ENCODE measurements at places on chromosomes 1 and 21.

GRCh38 chr1:203554071-203554470 is 60.1 kb downstream of the OPTC start:
- DNase-seq, result no peak

GRCh38 chr1:4784761-4785160 is 130.4 kb downstream of the AJAP1 start:
- no peak for DNase-seq

- no peak for DNase-seq
Observed at GRCh38 chr1:229856009-229856650, 210.9 kb upstream of the GALNT2 start.

GRCh38 chr1:90357995-90358394 is 359.1 kb downstream of the BARHL2 start:
- DNase-seq, result no peak

- no peak for DNase-seq
Observed at GRCh38 chr21:45347712-45348499, 57.1 kb upstream of the COL18A1 start.

DNA sequence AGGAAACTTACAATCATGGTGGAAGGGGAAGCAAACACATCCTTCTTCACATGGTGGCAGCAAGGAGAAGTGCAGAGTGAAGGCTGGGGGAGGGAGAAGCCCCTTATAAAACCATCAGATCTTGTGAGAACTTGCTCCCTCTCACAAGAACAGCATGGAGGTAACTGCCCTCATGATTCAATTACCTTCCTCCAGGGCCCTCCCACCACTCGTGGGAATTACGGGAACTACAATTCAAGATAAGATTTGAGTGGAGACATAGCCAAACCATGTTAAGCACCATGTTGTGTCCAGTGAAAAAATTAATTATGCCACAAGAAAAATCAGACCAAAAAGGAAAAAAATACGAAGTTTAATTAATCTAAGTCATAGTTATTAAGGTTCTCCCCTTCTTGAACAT is 109.5 kb downstream of the CLDN17 start:
- DNase-seq, result no peak

- no peak for DNase-seq
Observed at GRCh38 chr1:188314557-188315137, 1485.9 kb downstream of the PLA2G4A start.

DNA sequence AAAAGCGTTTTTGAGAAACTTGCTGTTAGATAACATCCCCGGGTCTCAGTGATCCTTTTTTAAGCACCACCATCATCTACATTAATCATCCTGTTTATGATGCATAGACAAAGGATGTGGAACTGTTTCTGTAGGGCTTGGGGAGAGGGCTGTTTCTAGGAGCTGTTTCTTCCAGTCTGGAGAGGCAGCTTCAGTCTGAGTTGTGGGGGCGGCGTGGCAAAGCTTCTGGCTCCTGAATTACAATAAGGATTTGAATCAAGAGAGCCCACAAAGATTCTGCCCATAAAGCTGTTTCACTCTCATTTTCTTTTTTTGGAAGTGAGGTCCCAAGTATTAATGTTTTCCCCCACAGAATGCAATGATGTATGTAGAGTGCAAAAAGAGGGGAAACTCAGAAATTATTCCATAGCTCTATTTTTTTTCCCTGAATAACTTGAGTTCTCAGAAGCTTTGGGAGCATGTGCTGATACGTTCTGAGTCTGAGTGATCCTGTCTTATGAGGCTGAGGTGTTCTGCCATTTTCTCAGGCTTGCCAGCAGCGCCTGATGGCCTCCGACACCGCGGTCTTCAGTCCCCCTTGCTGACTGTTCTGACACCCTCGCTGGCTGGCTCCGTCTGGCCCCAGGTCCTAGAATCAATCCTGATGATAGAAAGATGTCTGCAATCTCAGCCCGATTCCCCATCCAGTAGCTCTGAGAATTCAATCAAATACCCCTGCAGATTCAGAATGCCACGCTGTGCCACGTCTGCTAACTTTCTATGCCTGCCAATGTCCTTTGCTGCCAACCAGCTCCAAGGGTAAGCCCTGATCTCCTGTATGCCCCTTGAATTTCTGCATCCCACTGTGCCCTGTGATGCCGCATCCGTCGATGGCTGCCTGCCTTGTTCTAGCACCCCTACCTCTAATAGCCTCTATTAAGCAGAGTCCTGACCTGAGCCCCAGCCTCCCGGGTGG is 92.4 kb upstream of the AKT3 start:
- no peak for DNase-seq

DNA sequence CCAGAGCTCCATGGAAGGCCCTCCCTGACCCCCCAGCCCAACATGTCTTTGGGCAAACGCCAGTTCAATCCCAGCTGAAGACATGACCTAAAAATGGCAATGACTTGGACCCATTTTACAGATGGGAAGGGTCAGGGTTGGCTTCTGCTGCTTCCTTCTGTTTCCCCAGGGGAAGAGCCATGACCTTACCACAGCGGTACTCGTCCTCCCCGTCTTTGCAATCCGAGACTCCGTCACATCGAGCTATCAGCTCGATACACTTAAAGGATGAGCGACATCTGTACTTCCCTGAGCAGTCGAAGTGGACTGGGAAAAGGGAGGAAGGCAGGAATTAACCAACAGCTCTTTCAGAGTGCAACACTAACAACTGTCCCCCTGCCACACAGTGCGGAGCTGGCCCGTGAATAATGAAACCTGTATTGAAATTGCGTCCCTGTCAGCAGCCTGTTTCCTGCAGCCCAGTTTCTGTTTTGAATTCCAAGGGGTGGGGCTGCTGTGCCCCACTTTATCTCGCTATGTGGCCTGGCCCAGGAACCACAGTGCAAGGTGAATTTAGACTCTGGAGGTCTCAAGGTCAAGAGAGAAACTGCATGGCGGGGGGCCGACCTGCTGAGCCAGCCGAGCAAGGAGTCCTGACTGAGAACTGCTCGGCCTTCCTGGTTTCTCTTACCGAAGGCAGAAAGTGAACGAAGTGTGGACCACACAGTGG is 7.0 kb downstream of the TMPRSS3 start:
- no peak for DNase-seq

DNA sequence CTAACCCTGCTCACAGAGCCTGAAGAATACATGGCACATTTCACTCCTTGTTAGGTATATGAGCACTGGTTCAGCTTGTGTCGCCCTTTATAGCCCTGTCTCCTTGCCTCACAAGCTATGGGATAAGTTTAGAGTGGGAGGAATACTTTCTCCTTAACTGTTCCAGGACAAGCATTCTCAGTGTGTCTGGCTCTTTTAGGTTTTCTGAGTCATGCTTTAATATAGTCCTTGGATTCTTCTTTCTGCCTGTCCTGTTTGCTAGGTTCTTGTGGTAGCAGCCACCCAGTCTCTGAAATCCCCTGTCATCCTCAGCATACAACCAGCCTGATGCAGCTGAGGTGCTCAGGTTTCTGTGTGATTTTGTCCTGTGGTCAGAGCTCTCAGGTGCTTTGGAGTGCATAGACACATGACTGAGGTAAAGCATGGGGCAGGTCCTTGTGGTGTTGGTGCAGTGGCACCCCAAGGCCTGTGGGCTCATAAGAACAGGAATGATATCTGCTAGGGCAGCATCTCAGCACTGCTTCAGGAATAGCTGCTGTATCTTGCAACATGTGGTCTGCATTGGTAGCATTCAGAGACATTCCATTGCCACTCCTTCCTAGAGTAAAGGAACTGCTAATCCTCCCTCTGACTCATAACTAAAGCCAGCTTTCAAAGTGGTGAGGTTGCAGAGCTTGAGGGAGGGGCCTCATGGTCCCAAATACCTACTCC is 14.2 kb upstream of the CASQ2 start:
- no peak for DNase-seq

Measured in activated naive CD4-positive, alpha-beta T cell (primary cell).